CD4-positive, alpha-beta T cell treated with Interferon gamma for 1 hour (primary cell): ENCODE measurements at places on chromosomes 13 and 19.

- DNase-seq: peak; percentile 29
These were observed 12.2 kb downstream of the CIC start for GRCh38 chr19:42281146-42281826.

GRCh38 chr19:5326986-5327623, 13.5 kb downstream of the PTPRS start:
- DNase-seq: no peak

DNA sequence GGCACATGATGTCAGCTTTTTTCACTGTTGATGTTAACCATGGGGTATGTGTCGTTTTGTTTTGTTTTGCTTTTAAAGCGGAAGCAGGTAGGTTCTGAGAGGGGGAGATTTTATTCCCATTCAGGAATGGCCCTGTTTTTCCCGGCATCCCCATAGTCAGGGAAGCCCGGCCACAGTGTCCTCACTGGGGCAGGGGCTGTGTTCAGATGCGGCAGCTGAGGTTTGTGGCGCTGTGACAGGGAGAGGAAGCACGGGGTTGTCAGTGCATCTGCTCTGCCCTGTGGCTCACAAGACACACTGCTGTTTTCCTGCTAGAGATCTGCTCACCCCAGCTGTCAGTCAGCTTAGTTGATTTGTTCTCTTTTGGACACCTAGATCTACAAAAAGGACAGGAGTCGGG, 27.6 kb downstream of the ANKRD27 start:
- no peak for DNase-seq

- peak; percentile 56 for DNase-seq
These were observed 142.2 kb downstream of the SIPA1L3 start for GRCh38 chr19:38049105-38049649.

DNA sequence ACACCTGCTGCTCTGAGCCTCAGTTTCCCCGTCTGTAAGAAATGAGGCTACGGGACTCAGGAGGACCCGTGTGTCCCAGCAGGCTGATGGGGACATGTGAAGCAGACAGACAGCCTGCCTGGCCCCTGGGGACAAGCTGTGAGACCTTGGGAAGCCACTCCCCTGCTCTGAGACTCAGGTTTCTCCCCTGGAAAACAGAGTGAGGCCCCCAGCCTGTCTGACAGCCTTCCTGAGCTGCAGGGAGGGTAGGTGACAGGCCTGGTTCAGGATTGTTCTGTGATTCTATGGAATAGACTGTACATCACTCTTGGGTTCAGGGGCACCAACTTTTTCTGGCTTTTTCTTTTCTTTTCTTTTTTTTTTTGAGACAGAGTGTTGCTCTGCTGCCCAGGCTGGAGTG, 2.9 kb upstream of the NTF4 start:
- no peak for DNase-seq

DNA sequence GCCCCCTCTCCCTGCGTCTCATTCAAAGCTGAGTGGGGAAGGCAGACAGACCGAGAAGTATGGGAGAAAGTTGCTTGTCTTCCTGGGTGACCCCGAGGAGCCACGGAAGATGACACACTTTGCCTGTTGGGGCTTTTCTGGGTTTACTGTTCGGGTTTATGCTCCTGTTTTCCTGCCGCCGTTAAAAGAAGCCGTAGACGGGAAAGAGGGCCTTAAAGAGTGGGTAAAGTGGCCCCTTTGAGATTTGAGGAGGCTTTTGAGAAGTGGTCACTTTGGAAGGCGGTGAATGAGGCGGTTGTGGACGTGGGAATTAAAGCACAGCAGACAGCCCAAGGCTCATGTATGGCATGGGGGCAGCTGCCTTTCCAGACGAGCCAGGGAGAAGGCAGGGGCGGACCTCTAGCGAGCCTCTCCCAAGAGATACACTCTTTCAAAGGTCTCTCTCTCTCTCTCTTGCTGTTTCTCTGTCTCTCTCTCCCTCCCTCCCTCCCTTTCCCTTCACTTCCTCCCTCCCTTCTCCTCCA, 493 bp upstream of the LHFPL6 start:
- no peak for DNase-seq

- no peak for DNase-seq
These were observed 310.6 kb downstream of the FGF14 start for GRCh38 chr13:102091231-102091630.

- DNase-seq: no peak
These were observed at the start of gene PRR36 for GRCh38 chr19:7874076-7874896. Gene PRR36, minus strand, starts transcription at chr19:7874390. Its CDS starts 701 bp downstream, at chr19:7873689.

DNA sequence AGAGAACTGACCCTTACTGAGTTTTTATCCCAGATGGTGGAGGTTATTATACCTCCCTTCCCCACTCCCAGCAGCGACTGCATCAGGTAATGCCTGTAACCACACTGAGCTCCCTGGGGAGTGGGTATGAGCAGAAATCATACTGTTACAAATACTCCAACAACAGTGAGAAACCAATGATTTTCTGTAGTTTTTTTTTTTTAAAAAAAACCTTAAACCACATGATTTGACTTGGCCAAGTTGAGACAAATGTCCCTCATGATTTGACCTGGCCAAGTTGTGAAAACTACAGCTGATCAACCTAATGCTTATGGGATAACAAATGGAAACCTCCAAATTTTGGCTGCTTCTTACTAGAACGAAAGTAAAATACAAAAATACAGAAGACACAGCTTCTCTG, 33.1 kb upstream of the SERP2 start:
- DNase-seq: no peak

GRCh38 chr13:99600318-99600717, 99.0 kb downstream of the TM9SF2 start:
- DNase-seq: no peak

DNA sequence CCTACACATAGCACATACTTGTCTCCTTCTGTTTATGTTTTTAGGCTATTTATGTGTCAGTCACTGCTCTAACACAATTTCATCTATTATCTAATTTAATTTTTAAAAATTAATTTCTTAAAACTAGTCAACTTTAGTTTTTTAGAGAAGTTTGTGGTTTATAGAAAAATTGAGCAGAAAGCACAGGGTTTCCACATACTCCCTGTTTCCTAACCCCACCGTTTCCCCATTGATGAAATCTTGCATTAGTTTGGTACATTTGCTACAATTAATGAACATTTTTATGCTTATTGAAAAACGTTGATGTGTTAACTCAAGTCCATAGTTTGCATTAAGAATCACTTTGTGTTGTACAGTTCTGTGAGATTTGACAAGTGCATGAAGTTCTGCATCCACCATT, 53.5 kb downstream of the TNFSF13B start:
- DNase-seq: no peak

DNA sequence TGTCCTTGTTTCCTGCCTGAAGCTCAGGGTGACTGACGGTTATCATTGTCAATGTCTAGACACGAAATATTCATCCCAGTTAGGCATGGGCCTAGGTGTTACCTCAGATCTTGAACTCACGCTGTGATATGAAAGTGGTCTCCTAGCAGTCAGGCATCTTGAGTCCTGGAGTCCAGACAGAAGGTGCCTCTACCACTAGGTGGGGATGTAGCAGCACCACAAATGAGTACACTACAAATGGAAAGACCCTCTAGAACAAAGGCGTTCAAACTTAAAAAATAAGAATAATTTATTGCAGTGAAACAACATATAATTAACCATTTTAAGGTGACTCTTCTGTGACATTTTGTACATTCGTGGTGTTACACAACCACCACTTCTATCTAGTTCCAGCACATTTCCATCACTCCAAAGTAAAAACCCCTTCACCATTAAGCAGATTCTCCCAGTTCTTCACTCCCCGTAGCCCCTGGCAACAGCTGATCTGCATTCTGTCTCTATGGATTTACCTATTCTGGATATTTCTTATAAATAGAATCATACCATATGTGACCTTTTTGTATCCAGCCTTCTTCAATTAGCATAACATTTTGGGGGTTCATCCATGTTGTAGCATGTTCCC, 11.9 kb upstream of the FRY start:
- peak; percentile 23 for DNase-seq

DNA sequence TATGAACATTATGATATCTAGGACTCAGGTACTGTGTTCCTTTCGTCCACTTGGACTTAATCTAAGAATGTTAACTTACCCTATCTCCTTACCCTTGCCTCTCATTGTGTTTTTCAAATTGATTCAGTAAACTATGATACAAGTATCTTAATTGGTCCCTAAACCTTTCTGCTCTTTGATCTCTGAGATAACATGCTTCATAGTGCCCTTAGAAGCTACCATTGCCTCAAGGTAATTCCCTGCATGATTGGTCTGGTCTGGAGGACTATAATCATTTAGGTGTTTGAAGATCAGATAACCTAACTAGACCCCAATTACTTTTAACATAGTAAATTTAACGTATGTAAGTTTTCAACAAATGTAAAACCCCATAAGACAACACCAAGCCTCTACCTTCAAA, 169.9 kb upstream of the NBEA start:
- no peak for DNase-seq

GRCh38 chr13:41648314-41648935, 191.1 kb downstream of the RGCC start:
- no peak for DNase-seq

DNA sequence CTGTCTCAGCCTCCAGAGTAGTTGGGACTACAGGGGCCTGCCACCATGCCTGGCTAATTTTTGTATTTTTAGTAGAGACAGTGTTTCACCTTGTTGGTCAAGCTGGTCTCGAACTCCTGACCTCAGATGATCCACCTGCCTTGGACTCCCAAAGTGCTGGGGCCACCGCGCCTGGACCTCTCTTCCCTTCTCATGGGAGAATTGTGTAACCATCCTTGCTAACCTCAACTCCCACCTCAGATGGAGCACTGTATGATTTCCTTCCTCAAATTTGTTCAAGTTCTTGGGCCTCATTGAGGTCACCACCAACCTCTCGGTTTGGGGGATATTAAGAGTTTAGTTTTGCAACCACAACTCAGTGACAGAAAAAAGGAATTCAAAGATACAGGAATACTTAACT, 10.7 kb downstream of the LILRA5 start:
- DNase-seq: no peak

DNA sequence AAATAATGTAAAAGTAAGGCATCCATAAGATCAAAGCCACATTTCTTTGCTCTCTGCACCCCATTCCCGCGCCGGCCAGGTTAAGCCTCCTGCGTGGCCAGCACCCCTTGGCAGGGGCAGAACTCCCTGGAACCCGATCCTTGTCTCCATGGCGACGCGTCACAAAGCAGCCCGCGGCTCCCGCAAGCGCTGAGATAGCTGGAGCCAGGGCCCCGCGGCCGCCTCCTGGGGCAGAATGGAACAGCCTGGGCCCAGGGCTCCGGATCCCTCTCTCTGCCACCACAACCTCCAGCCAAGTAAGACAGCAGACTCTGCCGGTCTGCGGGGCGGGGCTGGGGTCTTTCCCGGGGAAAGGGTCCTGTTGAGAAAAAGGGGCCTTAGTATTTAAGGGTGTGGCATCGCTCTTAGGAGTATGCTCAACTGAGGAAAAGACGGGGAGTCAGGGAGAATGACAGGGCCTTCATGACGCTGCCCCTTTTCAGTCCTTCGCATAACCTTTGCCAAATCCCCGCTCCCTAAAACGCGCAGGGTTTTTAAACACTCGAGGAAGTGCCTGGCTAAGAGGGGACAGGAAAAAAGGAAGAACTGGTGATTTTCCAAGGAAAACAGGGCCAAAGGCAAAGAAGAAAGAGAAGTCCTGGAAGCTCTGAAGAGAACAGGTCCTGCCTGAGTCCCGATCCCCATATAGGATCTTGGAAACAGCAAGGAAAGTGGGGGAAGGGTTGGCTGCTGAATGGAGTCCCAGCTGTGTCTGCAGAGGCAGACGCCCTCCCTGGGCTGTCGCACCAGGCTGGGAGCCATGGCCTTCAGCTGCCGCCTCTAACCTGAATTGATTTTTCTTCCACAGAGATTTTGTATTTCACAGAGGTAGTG, at the start of gene TEX26:
Gene TEX26, plus strand, starts transcription at position 176 of the 873 bp plus-strand sequence. Its CDS starts 60 bp downstream, at position 236.
- DNase-seq: no peak

DNA sequence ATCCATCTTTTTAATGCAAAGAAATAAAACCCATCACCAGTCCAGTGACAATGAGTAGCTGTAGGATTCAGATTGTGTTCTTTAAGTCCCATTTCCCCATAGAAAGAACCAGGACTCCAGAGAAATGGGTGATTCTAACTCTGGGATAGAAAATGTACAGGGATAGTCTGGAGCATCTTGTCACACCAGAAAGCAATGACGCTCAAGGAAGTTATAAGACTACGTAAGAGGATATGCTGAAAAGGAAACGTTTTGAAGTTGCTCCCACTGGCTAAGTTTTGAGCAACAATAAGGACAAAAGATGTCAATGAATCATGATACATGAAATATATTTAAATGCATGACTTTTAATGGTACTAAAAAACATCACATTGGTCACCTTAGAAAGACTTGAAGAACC, 360.1 kb downstream of the DLEU7 start:
- DNase-seq: no peak

DNA sequence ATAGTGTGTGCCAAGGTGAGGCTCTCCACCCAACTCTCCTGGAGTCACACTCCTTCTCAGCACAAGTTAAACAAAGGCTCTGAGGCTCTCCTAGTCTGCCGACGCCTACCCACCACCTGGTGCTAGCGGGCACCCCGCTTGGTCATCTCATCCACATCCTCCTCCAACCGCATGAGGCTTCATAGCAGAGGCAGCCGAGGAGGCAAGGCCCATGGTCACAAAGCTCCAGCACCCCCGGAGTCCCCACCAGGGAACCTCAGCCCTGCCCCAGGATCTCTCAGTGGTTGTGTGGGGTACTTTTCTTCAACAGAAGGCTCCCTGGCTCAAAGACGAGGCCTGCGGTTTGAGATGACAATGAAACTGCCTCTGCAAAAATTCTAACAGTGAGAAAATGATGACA, 43.0 kb downstream of the STK24 start:
- DNase-seq: no peak

DNA sequence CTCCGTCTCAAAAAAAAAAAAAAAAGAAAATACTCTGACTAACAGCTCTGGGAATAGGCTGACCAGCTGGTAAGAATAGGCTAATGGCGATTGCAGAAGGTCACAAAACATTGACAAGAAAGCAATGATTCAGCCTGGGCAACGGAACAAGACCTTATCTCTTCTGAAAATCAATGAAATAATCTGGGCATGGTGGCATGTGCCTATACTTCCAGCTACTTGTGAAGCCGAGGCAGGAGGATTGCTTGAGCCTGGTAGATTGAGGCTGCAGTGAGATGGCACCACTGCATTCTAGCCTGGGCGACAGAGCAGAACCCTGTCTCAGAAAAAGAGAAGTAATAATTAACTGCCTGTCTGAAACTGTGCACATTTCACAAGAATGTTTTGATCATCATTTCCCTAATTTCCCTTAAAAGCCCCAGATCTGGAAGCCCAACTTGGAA, 18.8 kb upstream of the MTRF1 start:
- no peak for DNase-seq

DNA sequence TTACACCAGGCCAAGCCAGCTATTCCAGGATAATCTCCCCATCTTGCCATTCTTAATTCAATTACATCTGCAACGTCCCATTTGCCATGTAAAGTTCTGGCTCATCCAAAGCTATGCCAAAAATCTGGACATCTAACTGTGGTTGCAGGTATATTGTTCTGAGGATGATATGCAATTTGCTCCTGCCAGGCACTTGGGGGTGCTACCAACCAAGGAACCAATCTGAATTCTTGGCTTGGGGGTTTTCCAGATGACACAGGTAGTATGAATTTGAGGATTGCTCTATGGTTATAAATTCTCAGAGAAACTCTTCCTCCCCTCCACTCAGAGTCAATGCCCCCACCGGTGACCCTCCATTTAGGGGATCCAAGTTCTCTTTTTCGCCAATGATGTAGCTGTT, 33.0 kb downstream of the CRYL1 start:
- DNase-seq: peak; percentile 44
